ENCODE measurements at places on chromosomes 3 and 15.

GRCh38 chr15:39987821-39988220, 51.2 kb downstream of the SRP14 start:
- no peak for DNase-seq

- DNase-seq, result no peak
Measured at GRCh38 chr3:77599948-77600347, 560.0 kb downstream of the ROBO2 start.

DNA sequence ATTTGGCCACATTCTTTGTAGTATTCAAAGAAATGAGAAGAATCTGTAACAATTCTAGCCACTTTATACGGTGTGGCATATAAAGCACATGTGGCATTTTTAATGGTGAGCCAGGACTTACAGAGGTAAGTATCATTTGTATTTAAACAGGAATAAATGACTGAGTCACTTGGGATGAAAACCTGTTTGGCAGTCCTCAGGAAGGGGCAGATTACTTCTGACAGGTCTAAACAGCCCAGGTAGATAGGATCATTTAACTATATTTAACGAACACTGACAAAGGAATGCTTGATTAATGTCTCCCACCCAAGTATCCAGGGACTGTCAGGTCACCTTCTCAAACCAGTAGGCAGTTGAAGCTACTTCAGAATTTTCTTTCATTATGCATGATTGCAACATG, 241.5 kb upstream of the SATB1 start:
- DNase-seq, result no peak

DNA sequence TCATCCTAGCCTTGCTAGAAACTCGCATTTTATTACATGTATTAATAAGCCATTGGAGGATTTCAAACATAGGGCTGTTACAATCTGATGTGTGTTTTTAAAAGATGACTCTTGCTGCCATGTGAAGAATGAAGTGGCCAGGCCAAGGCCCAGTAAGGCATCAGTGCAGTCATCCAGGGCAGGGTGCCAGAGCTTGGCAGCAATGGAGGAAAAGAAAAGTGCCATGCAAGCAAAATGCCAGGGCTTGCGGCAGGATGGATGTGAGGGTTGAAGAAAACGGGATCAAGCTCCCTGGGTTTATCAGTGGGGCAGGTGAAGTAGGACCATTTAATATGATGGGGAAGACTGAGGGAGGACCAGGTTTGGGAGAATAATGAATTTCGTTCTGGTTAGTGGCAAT, 183.6 kb downstream of the MINAR1 start:
- no peak for DNase-seq

DNA sequence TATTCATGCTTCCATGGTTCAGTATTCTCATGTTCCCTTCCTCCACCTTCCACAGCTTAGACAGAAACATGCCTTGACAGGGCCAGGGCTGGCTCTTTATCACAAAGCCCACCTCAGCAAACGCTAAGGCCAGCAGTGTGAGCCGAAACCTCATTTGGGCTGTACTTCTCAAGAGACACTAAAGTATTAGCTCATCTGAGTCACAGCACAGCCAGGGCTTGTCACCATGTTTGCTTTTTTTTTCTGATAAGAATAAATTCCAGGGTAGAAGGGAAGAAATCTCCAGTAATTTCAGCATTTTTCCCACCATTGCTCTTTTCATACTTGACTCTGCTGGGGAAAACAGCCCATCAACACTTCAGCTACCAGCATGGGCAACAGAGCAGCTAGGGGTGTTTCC, 95.4 kb downstream of the MYLK start:
- DNase-seq, result no peak

DNA sequence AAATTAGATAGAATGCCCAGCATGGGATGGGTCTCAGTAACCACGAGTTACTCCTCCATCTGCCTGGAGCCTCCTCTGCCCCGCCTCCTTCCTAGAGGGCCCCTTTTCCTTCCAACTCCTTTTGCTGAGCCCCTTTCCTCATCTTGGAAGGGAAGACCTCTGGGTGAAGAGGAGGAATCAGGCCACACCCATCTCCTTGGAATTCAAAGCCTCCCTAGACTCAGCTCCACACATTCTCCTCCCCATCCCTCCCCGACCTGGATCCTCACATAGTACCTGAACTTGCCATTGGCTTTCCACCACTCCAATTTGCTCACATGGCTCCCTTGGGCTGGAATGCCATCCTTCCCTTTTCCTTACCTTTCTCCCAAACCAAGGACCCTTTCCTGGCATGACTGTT, 128.8 kb downstream of the SMAD6 start:
- DNase-seq, result no peak

GRCh38 chr3:173584838-173585831, 187.6 kb downstream of the NLGN1 start:
- DNase-seq, result no peak

- DNase-seq, result no peak
Measured at GRCh38 chr3:43214616-43215015, 71.7 kb upstream of the SNRK start.

DNA sequence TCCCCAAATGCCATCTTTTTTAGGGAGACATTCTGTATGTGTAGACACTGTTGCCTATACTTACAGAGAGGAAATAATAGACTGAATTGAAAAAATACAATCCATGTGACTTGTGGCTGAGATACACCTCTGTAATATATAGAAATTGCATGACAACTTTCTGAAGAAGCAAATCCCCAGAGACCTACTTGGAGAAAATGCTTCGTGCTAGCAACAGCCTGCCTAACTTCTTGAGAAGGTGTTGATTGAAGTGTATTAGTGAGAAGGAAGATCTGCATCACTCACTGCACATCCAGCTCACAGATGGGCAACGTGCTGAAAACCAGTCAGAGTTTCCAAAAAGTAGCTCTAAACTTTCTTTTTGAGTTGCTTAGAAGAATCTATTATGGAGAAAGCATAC, 404.1 kb downstream of the EPHB1 start:
- no peak for DNase-seq

DNA sequence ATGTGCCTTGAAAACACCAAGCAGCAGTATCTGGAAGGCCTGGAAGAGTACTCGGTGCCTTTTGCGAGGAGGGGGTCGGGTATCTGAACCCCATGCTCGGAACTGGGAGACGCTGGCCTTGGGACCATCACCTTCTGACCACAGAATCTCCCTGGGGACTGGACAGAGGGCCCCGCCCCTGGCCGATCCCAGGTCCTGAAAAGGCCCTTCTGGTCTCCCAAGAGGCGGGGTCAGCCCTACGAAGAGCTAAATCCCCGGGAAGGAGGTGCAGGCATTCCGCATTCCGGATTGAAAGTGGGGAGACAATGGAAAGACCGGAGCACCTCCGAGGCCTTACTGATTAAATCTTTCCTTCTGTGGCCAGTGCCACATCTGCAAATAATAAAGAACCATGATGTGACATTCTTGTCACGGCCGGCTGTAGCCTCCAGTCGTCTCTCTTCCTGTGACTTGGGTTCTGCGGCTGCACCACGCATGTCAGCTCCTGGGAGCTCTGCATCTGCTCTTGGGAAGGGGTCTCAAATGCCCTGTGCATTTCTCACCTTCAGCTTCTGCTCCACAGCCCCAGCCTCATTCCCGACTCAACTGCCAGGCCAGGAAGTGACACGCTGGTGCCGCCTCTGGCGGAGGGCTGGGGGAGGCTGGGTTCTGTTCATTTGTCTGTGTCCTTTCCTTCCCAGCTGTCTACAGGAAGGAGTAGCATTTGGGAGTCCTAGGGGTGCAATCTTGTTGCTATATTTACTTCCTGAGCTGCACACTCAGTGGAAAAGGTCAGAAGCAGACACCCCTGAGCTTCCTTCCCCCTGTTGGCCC, 173.5 kb downstream of the KLF13 start:
- no peak for DNase-seq

DNA sequence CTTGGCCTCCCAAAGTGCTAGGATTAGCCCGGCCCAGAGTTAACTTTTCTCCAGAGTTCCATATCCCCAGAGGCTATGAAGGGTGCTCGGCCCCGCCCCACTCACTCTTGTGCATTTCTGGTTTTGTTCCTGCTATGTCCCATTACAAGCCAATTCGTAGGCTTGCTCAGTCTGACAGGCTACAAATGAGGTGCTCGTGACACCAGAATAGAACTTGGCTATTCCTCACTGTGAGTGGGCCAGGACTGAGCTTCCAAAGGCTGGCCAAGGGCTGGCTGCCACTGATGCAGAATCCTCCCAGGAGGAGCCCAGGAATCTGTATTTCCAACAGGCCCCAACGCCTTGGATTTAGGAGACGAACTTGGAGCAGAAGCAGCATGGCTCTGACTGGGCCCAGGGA, 282.7 kb upstream of the C2CD4B start:
- DNase-seq, result no peak

DNA sequence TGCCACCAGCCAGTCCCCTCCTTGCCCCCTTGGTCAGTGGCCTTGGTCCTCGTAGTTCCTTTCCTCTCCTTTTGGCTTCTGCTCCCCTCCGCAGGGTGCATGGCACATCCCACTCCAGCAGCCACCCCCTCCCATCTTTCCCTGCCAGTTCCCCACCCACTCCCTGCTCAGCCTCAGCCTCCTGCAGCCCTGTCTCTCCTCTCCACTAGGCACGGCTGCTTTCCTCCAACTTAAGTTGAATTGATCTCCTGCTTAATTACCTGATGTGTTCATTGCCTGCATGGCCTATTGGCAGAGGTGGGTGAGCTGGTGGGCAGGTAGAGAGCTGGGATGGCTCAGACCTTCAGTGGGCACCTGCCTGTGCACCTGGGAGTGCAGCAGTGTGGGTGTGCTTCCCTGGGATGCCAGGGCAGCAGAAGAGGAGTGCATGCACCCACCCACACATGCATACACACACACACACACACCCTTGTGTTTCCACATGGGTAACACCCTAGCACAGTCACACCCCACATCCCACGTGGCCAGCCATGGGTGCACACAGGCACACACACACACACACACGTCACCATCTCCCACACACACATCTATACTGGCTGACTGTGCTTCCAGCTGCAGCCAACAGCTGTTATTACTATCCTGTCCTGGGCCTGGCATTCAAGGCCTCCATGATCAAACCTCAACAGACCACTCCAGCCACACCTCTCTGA, 30.9 kb downstream of the C3orf18 start:
- DNase-seq, result no peak

DNA sequence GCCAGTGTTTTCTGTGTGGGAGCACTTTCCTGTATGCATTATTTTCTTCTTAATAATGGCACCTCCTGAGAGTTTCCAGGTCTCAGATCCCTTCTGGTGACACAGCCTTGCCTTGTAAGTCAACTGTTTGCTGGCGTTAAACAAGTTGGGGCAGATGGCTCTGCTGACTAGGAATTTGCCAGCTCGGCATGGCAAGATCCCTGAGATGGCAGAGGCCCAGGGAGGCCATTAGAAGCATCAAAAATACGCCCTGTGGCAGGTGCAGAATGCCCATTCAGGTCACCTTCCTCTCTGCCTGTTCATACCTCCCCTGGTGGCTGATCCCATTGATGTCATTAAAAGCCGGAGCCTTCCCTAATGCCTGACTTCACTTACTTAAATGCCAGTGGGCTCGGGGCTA, 320.9 kb upstream of the CTDSPL start:
- no peak for DNase-seq

GRCh38 chr3:123712077-123712860, 127.4 kb upstream of the HACD2 start:
- no peak for DNase-seq

GRCh38 chr3:141926929-141927328, 50.5 kb downstream of the ATP1B3 start:
- DNase-seq, result no peak

- no peak for DNase-seq
Measured at GRCh38 chr3:62128681-62129080, 244.7 kb downstream of the FEZF2 start.

DNA sequence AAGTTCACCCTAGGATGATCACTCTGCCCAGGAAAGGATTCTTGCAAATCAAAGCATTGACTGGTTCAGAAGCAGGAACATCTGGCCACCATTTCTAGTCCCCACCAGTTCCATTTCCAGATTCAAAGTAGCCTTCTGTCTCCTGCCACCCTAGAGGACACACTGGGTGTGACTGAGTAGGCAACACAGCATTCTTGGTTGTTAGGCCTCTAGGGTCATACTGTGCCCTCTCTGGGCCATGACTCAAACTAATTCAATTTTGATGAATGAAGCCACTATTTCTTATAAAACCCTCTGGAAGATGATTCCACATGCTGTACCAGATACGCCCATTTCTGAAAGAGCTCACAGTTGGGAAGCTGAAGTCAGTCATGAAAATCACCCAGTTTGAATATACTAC, 69.7 kb downstream of the WDR76 start:
- no peak for DNase-seq

DNA sequence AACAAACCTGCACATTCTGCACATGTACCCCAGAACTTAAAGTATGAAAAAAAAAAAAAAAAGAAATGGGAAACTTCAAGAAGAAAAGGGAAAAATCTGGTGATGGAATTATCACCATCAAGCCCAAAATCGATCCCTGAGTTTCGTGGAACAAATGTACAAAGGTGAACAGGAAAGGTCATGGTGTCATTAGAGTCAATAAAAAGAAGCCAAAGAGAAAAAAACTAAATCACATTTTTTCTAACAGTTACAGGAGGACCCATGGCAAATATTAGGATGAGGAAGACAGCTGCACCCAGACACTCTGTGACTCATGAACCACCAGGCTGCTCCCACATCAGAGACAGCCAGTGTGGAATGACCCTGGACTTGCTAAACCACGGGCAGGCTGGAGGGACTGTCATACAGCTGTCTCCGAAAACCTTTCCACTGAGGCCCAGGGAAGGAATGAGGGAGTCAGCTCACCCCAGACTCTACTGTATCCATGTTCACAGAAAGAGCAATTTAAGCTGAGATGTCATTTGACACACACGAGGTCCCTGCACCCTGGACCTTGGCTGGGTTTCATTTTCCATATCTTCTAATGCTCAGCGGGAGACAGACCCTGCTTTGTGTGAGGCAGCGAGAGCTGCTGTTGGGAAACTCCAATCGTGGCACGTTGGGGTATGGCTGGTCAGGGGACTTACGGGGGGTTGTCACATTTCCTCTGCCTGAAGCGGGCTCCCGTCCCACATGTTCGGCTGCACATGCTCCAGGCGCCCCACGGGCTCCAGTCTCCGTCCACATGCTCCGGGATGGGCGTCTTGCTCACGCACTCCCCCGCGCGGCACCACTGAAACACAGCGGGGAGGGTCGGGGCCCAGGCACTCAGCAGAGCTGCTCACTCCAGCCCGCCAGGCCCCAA, 210.2 kb downstream of the ADAMTS17 start:
- no peak for DNase-seq

DNA sequence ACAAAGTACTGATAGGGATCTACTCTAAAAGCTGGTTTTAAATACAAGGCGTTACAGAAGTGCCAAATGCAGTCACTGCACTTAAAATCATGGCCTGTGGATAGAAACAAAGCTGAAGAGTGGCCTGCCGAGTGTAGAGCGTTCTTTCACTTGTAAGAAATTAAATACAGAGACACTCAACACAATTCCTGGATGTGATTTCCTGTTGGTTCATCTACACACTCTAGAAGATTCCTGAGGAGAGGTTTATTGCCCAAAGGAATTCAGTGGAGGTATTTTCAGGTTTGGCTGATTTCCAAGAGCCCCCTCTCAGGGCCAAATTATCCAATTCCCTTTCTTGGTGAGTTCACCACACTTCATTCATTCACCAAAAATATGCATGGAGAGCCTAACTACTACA, 200.3 kb upstream of the IL12A start:
- no peak for DNase-seq

GRCh38 chr15:47367726-47368390, 349.4 kb upstream of the SEMA6D start:
- DNase-seq, result no peak

All from CD4-positive, alpha-beta T cell treated with Interleukin-4 for 4 hours (primary cell).